Astrocyte (in vitro differentiated cells and primary cell): ENCODE measurements at places on chromosomes 16 and 17.

- DNase-seq: no peak
Measured at GRCh38 chr17:69213059-69213813, 15.4 kb downstream of the ABCA10 start.

DNA sequence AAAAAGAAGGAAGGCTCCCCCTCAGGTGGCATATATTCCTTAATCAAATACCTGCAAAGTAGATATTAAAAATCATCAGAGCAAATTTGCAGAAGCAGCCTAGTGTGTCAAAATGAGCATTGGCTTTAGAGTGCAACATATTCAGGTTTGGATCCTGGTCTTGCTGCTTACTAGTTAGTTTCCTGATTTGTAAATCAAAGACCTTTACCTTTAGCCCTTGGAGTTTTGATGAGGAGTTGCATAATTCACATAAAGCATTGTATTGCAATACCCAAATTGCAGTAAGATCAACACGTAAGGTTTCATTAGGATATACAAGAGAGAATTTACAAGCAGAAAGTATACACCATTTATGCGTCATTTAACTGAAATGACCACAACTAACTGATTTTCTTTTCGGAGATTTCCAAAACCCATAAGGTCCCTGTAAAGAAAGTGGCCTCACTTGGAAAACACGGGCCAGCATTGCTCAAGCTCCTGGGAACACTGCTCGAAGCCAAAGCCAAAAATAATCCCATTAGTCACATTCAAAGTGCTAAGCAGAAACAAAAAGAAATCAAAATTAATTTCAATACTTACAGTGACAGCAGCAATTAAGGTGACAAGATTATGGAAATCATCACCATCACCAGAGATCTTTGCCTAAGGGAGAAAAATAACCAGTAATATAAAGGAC lies 415.9 kb upstream of the ERCC4 start:
- no peak for DNase-seq

DNA sequence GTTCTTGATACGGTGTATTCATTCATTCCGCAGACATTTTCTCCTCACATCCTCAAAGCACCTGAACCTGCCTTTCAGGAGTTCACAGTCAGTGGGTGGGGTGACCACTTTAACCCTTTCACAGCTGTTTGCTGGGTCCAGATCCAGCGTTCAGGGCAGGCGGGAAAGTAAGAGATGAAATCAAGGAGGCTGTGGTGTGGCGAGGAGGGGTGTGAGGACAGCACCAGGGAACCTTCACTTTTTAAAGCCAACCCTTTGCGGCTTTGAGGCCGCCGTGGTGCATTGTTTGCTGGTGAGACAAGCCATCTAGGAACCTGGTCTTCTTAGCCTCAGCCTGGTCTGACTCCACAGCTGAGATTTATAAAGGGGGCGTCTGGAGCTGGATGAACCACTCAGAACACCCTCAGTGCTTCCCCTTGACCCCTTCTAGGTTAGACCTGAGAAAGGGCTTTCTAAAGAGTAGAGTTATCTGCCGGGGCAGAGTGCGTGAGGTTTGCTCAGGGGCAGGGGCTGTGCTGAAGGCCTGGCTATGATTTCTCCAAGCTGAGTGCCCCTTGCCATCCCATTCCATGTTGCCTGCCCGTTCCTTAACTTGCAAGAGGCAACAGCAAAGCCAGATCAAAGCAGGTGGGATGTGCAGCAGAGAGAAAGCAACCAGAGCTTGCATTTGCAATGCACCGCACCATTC lies 933 bp downstream of the CCR7 start:
- DNase-seq: no peak

DNA sequence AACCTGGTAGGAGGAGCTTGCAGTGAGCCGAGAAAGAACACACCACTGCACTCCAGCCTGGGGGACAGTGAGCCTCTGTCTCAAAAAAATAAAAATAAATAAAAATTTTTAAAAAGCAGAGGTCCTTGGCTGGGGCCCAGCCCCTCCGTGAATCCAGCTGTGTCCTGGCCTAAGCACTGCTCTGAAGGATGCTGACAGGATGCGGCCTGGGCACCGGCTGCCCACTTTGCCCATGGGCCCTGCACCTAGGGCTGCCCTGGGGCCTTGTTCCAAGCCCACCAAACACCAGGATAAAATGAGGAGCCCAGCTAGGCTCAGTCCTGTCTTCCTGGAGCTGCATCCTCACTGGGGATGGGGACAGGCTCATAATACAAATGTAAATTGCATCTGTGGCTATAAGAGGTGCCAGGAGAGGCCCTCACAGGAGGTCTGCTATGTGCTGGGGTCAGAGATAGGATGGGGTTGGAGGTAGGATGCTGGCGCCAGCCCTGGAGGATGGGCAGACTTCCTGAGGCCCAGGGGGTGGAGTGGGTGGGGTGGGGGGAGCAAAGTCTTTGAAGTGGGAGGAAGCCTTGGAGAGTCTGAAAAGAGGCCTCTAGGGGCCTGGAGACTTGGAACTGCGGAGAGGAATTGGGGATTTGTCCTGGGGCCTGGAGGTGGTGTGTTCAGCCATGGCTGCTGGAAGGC lies 6.2 kb downstream of the C16orf89 start:
- no peak for DNase-seq

- DNase-seq: no peak
Measured at GRCh38 chr17:77646046-77646430, 312.5 kb upstream of the TNRC6C start.

- no peak for DNase-seq
Measured at GRCh38 chr16:59522826-59523225, 788.7 kb upstream of the GOT2 start.

GRCh38 chr17:36884495-36885152 lies 52.7 kb upstream of the LHX1 start:
- no peak for DNase-seq

- DNase-seq: no peak
Measured at GRCh38 chr17:39118674-39119419, 32.6 kb downstream of the PLXDC1 start.

GRCh38 chr16:1613728-1614455 lies 1.7 kb downstream of the CRAMP1 start:
- DNase-seq: no peak

- DNase-seq: peak; percentile 68
Measured at GRCh38 chr16:2838928-2839327, 8.8 kb downstream of the ZG16B start.

DNA sequence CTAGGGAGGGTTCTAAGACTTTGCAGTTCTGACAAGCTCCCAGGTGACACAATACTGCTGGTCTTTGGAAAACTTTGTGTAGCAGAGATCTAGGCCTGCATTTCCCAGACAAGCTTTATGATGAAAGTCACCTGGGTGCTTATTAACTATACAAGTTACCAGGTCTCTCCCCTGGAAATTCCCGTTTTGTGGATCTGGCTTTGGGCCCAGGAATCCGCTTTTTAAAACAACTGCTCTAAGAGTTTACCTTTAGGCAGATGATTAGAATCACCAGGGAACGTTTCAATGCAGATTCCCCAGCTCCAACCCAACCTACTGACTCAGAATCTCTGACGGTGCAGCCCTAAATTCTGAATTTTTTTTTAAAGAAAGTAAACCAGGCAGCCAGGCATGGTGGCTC lies 36.3 kb downstream of the MYH3 start:
- no peak for DNase-seq

GRCh38 chr16:89038221-89038721 lies 55.4 kb upstream of the ACSF3 start:
- no peak for DNase-seq

- DNase-seq: no peak
Measured at GRCh38 chr16:2717383-2718263, 2.4 kb downstream of the PRSS27 start.

DNA sequence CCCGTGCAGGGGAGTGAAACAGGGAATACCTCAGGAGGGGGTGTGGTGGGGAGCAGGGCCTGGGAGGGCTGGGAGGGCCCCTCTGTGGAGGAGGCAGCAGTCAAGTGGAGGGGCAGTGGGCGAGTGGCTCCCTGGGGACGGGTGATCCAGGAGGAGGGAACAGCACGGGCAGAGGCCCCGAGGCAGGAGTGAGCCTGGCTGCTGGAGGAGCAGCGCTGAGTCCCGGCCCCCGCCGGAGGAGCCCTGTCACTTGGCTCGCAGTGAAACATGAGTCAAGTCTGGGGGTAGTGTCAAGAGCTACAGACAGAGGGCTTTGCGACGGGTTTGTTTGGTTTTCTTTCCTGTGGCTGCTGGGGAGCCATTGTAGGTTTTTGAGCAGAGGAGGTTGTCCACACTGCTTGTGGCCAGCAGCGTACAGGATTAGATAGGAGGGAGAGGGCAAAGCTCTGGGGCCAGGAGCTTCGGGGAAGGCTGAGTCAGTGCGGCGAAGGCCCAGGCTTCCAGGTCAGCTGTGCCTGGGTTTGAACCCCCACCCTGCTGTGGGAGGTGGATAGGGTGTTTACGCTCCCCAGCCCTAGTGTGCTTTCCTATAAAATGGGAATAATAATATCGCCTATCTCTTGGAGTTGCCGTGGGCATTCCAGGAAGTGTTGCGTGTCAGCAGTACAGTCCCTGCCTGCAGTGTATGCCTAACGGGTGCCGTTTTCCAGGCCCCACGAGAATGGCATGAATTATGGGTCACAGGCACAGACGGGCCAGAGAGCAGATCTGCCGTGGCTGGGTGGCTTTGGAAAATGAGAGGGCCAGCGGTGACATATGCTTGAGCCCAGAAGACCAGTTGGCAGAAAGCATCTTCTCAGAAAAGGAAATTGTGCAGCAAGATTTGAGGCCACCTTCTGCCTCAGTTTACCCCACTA lies 115.9 kb upstream of the CIBAR2 start:
- peak; percentile 74 for DNase-seq

GRCh38 chr16:48271728-48272127 lies 24.4 kb upstream of the ABCC11 start:
- DNase-seq: peak; percentile 8

DNA sequence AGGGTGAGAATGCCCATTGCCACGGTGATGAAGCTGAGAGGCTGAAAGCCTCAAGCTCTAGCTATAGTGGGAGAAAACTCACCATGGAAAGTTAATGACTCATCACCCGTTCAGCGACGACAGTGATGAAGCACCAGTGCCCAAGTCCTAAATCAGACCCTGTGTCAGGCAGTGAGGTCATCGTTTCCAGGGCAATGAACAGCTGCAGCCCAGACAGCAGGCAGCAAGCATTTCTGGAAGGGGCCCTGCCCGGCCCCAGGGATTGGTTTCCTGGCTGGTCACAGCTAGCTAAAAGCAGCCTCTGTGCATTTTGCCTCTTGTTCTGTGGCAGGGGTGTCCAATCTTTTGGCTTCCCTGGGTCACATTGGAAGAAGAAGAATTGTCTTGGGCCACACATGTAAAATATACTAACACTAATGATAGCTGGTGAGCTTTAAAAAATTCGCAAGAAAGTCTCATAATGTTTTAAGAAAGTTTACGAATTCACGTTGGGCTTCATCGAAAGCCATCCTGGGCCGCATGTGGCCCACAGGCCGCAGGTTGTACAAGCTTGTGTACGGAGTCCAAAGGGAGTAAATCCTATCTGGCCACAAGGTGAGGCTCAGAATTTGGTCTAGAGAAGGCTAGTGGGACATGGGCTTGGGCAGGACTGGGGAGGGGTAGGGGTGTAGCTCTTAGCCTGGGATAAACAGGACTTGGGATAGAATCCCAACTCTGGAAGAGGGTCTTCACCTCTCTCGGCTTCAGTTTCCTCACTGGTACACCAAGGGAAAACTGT lies 40.6 kb downstream of the MIS12 start:
- DNase-seq: peak; percentile 97

- DNase-seq: no peak
Measured at GRCh38 chr17:11639736-11640462, 41.6 kb downstream of the DNAH9 start.

DNA sequence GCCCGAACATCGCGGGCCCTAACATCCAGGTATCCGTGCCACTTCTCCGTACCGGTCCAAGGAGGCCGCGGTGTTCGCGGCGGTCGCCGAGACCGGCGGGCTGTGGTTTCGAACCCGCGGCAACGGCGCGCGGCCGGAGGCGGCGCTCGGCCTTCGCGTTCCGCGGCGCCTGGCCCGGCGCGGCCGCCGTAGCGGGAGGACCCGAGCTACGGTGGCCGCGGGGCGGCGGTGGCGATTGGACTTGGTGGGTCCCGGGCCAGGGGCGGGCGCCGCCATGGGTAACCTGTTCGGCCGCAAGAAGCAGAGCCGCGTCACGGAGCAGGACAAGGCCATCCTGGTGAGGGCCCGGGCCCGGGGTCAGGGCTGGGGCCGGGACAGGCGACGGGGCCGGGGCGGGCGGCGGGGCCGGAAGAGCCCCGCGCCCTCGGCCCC lies at the start of gene CHMP6:
Gene CHMP6 (plus strand): TSS at position 197 of the 432 bp plus-strand sequence. CDS start 78 bp downstream, at position 275.
- DNase-seq: peak; percentile 66

DNA sequence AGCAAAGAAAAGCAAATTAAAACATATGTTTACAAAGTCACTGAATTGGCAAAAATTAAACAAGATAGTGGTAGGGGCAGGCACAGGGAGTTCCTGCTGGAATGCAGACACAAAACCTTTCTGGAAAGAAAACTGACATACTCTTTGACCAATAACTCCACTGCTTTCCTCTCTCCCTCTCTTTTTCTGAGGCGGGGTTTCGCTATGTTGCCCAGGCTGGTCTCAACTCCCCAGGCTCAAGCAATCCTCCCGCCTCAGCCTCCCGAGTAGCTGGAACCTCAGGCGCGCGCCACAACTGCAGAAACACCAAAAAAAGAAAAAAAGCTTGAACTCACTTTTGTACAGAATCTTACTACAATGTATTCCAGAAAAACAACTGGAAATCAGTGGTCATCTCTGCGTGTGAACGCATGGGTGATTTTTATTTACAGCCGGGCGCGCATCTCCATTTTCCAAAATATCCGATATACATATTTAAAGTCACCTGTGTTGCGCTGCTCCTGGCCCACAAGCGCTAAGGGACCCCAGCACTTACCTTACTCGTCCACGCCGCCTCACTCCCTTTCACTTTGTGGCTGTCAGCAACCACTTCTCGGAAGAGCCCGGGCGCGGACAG lies 480 bp downstream of the TXNL4B start:
- DNase-seq: peak; percentile 73

GRCh38 chr17:21253646-21254441 lies 634 bp upstream of the NATD1 start:
- DNase-seq: no peak

- DNase-seq: no peak
Measured at GRCh38 chr16:55273959-55274358, 50.0 kb upstream of the IRX6 start.

- DNase-seq: peak; percentile 88
Measured at GRCh38 chr17:59825533-59826322, 67.0 kb downstream of the TUBD1 start.

- no peak for DNase-seq
Measured at GRCh38 chr16:75181630-75182029, 25.3 kb downstream of the CTRB2 start.

GRCh38 chr16:86383488-86384262 lies 126.7 kb upstream of the FOXF1 start:
- DNase-seq: peak; percentile 91

- DNase-seq: no peak
Measured at GRCh38 chr16:74892574-74893461, 92.1 kb downstream of the WDR59 start.

GRCh38 chr17:27816946-27817345 lies 16.6 kb upstream of the NOS2 start:
- no peak for DNase-seq

GRCh38 chr17:80995131-80995530 lies 3.5 kb downstream of the CHMP6 start:
- no peak for DNase-seq

GRCh38 chr17:81923302-81924260 lies 4.0 kb downstream of the MAFG start:
- DNase-seq: peak; percentile 62
